ENCODE measurements at places on chromosomes 3 and 15. TPM values are rescaled to one million over a fixed set of nuclear protein-coding genes. Genes with fewer than 3 reads are reported as not detected.

- DNase-seq: no peak
These were observed 38.1 kb downstream of the C2CD4A start for GRCh38 chr15:62104846-62105245.

- DNase-seq: no peak
These were observed 97.3 kb downstream of the XXYLT1 start for GRCh38 chr3:195173657-195174056.

DNA sequence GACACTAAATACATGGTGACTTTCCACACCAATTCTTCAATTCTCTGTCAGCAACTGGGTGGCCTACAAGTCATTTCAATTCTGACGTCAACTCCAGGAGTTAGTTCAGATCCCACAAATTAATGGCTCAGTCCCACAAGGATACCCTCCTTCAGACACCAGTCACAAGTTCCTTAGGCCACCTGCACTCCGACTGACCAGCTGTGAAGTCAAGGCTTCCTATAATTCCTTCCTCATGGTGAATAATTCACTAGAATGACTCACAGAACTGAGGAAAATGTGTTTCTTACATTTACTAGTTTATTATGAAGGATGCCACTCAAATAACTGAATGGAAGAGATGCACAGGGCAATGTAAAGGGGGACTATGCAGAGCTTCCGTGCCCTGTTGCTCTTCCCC, 6.3 kb upstream of the PIAS1 start:
- DNase-seq: no peak

DNA sequence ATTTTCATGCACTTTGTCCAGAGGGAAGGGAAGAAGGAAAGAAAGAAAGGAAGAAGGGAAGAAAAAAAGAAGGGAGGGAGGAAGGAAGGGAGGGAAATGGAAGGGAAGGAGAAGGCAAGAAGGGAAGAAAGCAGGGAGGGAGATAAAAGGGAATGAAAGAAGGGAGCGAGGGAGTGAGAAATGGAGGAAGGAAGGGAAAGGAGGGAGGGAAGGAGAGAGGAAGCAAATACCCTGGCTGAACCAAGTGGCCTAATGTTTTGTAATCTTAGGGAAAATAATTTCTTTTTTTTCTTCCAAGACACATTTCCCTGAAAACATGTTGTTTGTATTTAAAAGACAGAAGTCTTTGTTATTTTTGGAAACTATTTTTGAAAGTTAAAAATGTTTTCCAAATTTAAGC, 35.9 kb downstream of the DTWD1 start:
- no peak for DNase-seq

- no peak for DNase-seq
These were observed 285.1 kb upstream of the CDIN1 start for GRCh38 chr15:36294359-36294758.

- DNase-seq: no peak
These were observed 41.1 kb upstream of the NEDD4 start for GRCh38 chr15:56034514-56034913.

DNA sequence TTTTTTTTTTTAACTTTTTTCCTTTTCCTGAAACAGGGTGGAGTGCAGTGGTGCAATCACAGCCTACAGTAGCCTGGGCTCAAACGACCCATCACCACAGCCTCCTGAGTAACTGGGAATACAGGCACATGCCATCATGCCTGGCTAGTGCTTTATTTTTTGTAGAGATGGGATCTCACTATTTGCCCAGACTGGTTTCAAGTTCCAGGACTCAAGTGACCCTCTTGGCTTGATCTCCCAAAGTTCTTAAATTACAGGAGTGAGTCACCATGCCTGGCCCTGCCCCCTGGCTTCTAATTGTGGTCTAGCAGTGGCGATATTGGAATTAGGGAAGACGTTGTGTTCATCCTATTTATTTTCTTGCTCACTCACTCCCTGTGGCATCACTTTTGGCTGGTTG, 1138.4 kb downstream of the SI start:
- DNase-seq: peak; percentile 1

DNA sequence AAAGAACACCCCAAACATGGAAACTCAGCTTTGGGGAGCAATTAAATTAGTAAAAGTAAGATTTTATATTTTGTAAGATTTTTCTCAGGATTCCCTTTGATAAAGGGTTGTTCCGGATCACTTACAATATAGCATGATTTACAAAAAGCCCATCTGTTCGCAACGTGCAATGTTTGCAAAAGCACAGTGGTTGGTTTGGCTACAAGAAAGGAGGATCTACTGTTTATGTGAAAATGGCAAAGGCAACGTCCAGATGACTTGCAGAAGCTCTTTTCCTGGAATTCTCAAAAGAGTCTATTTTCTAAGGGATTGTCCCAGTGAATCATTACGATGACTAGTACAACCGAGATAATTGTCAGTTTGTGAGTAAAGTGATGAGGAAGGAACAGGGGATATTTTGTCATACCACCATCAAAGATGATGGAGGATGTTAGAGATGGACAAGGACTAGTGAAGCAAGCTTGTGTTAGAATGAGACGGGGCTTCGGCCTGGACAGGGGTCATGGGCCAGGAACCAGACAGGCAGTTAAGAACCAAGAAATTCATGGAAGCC, 71.6 kb downstream of the CRYGS start:
- DNase-seq: no peak

DNA sequence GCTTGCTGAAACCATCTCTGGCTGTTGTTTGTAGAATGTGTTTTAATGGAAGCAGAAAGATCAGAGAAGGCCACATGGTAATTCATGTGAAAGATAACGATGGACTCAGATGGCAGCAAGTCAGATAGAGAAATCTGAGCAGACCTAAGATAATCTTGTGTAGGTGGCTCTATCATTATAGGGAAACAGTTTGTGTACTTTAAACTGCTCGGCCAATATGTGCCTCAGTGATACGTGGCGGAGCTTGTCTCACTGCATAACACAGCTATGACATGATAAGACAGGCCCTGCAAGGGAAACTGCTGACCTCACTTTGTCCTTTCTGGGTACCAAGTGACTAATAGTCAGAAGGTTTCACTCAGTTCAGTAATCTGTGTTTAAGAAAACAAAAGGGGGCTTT, 51.0 kb downstream of the MME start:
- DNase-seq: peak; percentile 69

DNA sequence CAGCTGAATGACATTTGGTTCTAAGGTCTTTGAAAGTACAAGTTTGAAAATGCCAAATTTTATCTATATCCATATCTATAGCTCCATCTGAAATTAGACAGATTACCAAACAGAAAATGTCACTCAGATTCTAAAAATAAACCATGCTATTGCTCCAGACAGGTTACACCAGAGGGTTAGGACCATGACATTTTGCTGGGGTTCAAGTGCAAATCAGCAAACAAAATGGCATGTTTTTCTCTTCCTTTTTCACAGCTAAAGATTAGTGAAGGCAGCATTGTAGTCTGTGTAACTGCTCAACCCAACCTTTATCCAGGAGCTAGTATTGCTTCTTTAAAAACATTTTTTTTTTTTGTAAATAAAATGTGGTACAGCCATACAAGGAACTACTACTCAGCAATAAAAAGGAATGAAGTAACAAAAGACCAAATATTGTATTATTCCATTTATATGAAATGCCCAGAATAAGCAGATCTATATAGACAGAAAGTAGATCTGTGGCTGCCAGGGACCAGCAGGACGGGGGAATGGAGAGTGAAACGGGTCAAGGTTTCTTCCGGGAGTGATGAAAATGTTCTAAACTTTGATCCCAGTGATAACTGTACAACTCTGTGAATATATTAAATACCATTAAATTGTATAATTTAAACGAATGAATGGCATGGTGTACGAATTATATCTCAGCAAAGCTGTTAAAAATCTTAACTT, 18.2 kb downstream of the VGLL4 start:
- DNase-seq: no peak

GRCh38 chr3:93926789-93927188, 46.9 kb downstream of the PROS1 start:
- no peak for DNase-seq

Gene LRRN1
- total RNA-seq: 1.7 TPM

Gene LYSMD2
- total RNA-seq: 3.1 TPM
